ENCODE measurements at places on chromosomes 1 and 21. TPM values are rescaled to one million over a fixed set of nuclear protein-coding genes. Genes with fewer than 3 reads are reported as not detected.

Gene CCDC24
- 2.9 TPM for total RNA-seq

Gene ALDH9A1
- total RNA-seq, result 46.0 TPM

Gene ZNF593
- total RNA-seq, result 13.4 TPM

GRCh38 chr1:245234217-245235081 is 79.7 kb downstream of the KIF26B start:
- no peak for DNase-seq

DNA sequence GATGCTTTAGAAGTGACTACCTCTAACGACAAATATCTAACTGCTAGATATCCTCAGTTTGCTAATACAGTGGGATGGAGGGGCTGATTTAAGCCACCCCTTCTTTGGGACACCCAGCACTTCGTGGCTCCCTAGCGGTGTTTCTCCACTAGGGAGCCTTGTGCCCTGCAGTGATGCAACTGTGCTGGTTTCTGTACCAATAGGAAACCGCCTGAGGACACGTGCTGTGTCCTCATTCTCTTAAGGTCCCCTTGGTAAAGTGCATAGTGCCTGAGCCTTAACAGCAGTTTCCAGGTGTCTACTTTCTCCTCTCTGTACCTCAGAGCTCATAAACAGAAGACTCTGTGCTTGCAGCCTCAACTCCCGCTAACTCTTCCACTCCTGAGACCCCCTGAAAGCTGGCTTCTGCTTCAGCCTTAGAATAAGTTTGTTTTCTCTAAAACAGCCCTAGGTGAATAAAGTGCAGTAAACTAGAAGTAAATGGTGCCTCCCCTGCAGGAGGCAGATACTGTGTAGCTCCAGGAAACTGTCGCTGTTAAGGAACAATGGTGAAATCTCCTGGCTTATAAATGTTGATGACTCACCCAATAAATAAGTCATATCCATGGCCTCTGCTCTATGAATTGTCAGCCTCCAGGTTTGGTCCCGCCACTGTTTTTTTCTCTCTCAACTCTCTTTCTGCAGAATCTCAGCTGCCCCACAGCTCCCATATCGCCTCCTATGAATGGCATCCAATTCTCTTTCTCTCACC is 130.4 kb downstream of the AK5 start:
- DNase-seq, result no peak

Gene FGR
- total RNA-seq, result 24.3 TPM

Gene GSTM5
- not detected for total RNA-seq

DNA sequence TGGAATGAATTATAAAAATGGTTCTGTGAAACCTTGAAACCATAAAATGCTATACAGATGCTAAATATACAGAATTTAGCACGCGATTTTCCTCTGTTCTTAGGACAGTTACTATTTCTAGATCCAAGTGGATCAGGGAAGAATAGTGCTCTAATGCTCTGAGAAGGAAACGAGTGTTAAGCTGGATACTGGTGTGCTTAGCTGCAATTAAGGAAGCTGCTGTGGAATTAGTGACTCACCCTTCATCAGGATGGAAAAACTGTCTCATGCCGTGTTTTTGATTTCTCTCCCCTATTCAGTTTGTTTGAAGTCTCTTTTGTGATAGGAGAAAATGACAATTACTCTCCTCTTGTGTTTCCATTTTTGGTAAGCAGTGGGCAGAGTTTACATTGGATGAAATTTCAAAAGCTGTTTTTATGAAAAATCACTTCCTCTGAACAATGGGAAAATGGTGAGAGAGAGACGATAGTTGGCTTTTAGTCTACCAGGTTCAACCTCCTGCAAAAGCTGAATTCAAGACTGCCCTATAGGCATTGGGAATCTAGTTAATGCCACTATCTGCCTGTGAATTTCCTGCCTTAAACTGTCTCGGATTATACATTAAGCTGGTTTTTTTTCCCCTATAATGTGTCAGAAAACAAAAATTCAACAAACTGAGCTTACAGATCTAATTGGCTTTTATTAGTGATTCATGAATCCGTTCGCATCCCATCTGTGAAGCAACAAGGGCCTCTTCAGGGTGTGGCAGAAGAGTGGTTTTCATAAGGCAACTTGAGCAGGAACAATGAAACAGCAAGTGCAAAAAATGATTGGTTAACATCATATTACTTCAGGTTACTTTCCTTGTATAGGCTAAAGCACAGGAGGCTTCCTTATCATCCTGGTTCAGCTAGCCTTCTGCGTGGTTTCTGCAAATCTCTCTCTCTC is 179.8 kb downstream of the ST6GALNAC3 start:
- DNase-seq, result no peak

DNA sequence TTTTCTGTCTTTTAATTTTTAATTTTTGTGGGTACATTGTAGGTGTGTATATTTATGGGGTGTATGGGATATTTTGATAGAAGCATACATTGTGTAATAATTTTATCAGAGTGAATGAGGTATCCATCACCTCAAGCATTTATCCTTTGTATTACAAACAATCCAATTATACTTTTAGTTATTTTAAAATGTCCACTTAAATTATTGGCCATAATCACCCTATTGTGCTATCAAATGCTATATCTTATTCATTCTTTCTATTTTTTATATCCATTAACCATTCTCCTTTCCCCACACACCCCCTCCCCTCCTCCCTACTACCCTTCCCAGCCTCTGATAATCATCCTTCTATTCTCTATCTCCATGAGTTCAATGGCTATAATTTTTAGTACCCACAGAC is 70.2 kb upstream of the TSHB start:
- no peak for DNase-seq

Gene TMPRSS2
- total RNA-seq, result not detected

DNA sequence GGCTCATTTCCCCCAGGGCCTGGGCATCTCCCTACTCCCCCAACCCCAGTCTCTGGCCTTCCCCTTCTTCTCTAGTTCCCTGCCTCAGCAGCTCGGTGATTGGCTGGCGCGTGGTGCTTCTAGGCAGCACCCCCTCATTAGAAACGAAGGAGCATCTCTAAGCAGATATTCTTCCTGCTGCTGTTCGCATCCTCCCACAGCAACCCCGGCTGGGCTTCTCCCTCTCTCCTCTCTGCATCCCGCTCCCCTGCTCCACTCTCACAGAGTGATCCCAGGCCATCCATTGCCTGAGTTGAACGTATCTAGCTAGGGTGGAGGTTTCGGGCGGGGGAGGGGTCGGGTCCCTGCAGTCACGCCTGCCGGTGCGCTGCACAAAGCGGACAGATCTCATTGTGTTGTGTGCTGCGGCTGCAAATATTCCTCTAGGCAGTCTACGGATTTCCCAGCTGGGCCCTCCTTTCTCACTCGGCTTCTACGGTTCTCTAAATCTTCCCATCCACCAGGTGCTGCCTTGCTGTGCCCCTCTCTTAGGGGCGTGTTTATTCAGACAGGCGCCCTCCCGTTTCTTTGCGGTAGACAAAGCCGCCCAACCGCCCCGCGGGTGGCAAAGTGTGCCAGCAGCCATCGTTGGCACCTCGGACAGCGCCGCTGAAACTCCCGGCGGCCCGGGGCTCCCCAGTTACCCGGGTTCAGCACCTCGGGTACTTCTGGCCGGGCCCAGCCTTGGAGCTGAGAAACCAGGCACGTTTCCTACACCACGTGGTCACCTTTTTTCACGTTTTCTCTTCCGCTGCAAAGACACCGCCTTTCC is 2.2 kb downstream of the CACNA1E start:
- DNase-seq, result no peak

Gene LORICRIN
- not detected for total RNA-seq

- no peak for DNase-seq
Observed at GRCh38 chr1:202205523-202206190, 12.1 kb downstream of the LGR6 start.

GRCh38 chr1:37476087-37476452 is 1.7 kb downstream of the ZC3H12A start:
- DNase-seq, result no peak

Gene DFFA
- total RNA-seq, result 18.2 TPM

GRCh38 chr1:42930178-42931107 is 28.2 kb downstream of the SLC2A1 start:
- no peak for DNase-seq

Gene CD84
- 33.4 TPM for total RNA-seq

DNA sequence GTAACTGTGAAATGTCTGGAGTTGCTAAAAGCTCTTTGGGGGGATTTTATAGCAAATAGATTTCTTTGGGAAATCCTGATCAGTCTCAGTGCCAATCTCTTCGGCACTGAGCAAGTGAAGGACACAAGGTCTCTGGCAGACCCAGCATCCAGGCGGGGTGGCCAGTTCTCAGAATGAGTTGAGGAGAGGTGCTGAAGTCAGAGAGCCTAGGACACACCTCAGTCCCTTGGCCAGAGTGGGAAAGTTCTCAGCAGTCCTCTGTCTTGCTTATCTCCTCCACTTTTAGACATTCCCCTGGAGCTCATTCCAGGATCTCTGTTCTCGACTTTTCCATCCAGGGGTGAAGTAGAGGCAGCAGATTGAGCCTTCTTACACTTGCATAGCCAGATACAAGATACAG is 6.7 kb downstream of the HLX start:
- DNase-seq, result no peak

DNA sequence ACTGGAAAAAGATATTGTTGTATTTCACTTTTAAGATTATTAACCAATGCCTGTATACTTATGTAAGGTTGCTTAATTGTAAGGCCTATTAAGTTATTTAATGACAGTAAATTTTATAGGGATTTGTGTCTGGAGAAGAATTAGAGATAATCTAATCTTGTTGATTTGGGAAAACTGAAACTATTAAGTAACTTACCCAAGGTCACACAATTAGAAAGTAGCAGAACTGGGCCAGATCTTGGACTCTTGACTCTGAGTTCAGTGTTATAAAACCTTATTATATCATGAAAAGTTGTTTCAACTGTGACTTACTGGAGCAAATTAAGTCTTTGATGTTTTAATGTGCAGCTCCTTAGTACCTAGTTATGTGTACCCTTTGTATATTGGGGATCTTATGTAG is 38.5 kb downstream of the CAMTA1 start:
- no peak for DNase-seq

GRCh38 chr1:54246116-54246721 is 46.3 kb downstream of the MRPL37 start:
- no peak for DNase-seq

- DNase-seq, result no peak
Observed at GRCh38 chr21:42218836-42219605, at the start of gene ABCG1. Gene ABCG1 (plus strand): TSS chr21:42219140. CDS start chr21:42219263, 123 bp downstream.

- peak; percentile 14 for DNase-seq
Observed at GRCh38 chr1:26234644-26235370, 807 bp downstream of the CEP85 start.

DNA sequence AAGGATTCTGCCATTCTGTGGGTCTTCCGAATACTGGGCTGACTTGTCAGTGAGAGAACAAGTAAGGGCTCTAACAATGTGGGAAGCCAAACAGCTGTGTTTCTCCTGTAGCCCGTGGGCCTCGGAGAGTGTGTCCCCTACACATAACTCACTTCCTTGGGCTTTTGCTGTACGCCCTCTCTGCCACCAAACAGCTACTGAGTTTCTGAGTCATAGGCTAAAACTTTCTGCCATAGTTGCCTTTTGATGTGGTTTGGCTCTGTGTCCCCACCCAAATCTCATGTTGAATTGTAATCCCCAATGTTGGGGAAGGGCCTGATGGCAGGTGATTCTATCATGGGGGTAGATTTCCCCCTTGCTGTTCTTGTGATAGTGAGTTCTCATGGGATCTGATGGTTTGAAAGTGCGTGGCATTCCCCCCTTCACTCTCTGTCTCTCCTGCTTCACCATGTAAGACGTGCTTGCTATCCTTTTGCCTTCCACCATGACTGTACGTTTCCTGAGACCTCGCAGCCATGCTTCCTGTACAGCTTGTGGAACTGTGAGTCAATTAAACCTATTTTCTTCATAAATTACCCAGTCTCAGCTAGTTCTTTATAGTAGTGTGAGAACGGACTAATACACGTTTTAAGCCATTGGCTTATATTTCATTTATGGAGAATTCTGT is 194.8 kb upstream of the HMCN1 start:
- no peak for DNase-seq

- DNase-seq, result no peak
Observed at GRCh38 chr21:44513389-44514217, 26.4 kb downstream of the KRTAP10-1 start.

Gene RALGPS2
- total RNA-seq, result 22.3 TPM

GRCh38 chr1:167066333-167067122 is 23.6 kb downstream of the GPA33 start:
- peak; percentile 82 for DNase-seq

DNA sequence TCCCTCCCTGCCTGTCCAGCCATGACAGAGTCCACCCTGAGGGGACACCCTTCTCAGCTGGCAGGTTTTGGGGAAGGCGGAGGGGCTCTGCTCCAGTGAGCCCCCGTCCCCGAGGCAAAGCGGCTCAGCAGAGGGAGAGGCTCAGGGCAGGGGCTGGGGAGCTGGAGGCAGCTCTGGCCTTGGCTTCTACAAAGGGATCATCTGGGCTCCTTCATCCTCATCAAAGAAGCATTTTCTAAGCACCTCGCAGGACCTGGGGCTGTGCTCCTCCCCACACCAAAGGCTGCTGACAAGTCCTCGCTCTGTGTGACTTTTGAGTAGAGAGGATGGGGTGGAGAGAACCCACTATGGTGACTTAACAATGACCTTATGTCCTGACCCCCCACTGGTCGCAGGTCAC is 21.0 kb upstream of the CLSTN1 start:
- no peak for DNase-seq

DNA sequence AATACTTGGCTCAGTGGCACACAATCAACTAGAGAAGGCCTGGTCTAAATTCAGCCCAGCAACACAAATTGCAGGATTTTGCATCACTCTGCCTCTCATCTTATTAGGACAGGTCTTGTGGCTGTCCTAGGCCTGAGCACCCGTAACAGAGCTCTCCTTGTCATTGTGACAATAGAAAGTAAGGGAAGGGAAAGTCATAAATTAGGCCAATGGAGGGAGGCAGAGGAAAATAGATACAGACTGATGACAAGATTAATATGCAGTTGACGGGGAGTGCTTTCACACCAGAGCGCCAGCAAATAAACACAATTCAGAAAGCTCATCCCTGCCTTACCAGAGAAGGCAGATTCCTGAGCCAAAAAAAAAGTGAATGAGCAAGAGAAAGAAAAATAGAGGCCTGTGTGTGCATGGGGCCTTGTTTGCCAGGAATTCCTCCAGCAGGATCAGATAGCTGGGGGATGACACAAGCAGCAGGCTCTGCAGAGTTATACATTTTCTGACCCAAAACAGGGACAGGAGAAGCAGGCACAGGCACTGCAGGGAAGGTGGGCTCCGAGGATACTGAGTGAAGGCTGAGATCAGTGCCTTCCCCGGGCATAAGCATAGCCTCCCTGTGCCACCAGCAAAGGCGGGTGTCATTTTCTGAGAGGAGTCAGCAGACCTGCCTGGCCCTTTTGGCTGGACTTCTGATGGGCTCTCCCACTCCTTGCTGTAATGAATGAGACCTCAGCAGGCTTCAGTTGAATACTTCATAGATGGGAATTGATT is 110.0 kb upstream of the SPAG17 start:
- DNase-seq, result no peak

DNA sequence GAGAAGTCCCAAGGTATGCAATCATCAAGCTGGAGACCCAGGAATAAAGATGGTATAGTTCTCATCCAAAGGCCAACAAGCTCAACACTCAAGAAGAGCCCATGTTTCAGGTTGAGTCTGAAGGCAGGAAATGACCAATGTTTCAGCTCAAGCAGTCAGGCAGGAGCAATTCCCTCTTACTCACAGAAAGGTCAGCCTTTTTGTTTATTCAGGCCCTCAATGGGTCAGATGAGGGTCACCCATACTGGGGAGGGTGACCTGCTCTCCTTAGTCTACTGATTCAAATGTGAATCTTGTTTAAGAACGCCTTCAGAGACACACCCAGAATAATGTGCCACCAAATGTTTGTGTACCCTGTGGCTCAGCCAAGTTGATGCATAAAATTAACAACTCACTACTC is 262.4 kb downstream of the USP25 start:
- DNase-seq, result no peak

All from naive thymus-derived CD4-positive, alpha-beta T cell (primary cell).